ENCODE measurements at places on chromosomes 11 and 22.
A peak's percentile ranks its signal among the peaks of the same experiment; 100 is the strongest.

- no peak for DNase-seq
Measured at GRCh38 chr22:42766860-42767259, 46.2 kb upstream of the A4GALT start.

DNA sequence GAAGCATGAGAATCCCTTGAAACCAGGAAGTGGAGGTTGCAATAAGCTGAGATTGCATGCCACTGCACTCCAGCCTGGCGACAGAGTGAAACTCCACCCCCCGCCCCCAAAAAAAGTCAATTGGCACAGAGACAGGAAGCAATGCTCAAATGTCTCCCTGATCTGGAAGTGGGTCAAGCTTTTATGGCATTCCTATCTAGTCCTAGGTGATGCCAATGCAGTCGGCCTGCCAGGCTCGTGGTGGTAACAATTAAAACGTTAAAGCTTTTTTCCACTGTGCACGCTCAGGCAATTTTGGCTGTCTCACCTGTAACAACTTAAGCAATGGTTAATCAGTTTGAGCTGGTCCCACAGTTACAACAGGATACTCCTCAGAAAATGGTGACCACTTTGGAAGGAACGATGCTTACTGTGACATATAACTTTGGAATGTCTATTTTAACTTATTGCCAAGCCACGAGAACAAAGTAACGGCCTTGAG, 18.9 kb upstream of the PISD start:
- DNase-seq, result no peak

- no peak for DNase-seq
Measured at GRCh38 chr11:10456519-10456918, 1.5 kb downstream of the AMPD3 start.

DNA sequence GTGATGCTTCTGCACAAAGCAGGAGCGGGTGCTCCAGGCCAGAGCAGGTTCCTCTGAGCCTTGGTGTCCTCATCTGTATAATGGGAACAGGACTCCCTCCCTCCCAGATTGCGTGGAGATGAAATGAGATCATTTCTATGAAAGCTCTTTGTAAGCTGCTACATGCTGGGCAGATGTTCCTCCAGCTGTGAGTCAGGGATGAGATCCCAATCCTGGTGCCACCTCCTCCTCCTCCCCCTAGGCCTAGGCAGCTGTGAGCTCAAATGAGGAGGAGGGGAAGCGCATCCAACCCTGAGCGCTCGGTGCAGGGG, 7.0 kb upstream of the CABP2 start:
- no peak for DNase-seq

GRCh38 chr11:76885390-76886097, 24.8 kb downstream of the ACER3 start:
- DNase-seq, result no peak

- DNase-seq, result no peak
Measured at GRCh38 chr11:101127197-101127698, 2.4 kb downstream of the PGR start.

DNA sequence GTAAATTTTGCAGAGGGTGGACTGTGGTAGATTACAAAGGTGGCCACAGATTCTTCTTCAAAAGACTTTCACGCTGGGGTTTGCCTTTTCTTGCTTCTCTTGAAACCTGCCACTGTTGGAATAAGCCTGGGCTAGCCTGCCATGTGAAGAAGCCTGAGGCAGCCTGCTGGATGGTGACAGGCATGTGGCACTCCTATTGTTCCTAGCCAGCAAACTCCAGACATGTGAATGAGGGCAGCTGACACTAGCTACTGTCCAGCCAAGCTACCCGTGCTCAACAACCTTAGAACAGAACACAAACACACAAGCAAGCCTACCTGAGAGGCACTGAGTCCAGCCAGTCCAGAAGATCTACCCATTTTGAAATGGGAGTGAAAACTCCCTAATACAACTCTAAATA, 322.7 kb upstream of the LARGE1 start:
- no peak for DNase-seq

GRCh38 chr11:1696608-1697570, at the start of gene KRTAP5-6:
Gene KRTAP5-6, plus strand, starts transcription at chr11:1697195. Its CDS starts 51 bp downstream, at chr11:1697246.
- DNase-seq, result no peak

DNA sequence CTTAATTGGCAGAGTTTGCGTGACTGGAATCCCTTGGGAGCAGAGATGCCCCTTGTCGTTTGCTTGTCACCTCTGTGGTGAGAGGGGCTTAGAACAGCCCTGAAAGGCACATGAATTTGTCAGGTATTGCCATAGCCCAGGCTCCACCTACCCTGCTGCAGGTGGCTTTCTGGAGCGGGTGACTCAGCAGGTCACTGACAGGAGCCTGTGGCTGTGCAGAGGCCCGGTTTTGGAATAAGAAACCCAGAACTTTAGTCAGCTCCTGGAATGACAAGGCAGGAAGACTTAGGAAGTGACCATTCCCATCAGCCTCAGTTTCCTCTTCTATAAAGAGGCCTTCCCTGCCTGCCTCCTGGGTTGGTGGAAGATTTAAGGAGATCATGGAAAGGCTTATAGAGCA, 539.7 kb downstream of the INSC start:
- DNase-seq, result no peak

GRCh38 chr22:23233752-23234408, 53.6 kb downstream of the BCR start:
- no peak for DNase-seq

GRCh38 chr11:102981324-102981910, 25.9 kb upstream of the MMP13 start:
- DNase-seq, result no peak

GRCh38 chr11:64181506-64182411, 4.2 kb upstream of the STIP1 start:
- peak; percentile 33 for DNase-seq

- DNase-seq, result no peak
Measured at GRCh38 chr11:134524201-134524600, 112.2 kb upstream of the B3GAT1 start.

GRCh38 chr11:65625628-65626342, 10.2 kb downstream of the PCNX3 start:
- DNase-seq, result peak; percentile 66

GRCh38 chr22:32222991-32223390, 18.1 kb upstream of the RFPL2 start:
- DNase-seq, result no peak

DNA sequence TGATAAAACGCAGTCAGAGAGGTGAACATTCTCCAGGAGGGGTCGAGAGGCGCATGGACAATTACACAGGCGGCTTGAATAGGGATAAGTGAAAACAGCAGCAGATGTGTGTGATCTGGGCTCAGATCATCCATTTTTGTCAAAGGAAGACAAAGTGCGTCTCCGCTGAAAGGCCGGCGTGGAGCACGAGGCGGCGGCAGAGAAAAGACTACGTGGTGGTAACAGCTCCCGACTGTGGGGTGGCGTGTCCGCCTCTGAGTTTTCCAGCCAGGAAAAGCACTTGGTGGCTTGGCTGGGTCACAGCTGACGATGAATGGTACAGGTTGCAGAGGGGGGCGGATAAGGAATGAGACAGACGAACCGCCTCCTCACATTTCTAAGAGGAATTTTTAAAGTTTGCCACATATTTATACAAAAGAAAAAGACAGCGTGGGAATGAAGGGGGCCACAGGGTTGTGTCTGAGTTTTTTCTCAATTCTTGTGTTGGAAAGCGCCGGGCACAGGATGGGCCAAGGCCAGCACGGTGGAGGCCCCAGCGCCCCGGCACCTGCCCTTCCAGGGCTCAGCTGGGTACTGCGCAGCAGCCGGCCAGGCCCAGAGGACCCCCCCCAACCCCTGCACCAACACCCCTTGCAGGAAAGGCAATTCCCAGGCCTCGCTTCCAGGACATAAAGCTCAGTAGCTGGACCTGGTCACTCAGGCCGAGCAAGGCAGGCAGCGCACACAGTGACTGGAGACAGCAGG, 80.4 kb downstream of the TRMU start:
- DNase-seq, result no peak

DNA sequence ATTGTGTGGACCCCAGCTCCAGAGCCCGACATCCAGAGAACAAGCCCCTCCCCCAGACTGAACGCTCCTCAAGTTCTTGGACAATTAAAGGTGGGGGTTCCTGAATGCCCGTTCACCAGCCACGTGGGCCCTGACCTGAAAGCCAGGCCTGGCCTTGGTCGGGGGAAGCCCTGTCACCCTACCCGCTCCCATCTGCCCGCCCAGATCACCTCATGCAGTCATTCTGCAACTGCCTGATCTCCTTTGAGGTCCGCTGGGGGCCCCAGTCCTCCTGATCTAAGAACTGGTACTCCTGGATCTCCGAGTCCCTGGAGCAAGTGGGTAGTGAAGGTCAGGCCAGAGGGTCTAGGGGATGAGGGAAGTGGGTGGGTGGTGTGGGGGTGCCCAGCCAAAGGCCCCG, 9.1 kb upstream of the NAALADL1 start:
- DNase-seq, result no peak

DNA sequence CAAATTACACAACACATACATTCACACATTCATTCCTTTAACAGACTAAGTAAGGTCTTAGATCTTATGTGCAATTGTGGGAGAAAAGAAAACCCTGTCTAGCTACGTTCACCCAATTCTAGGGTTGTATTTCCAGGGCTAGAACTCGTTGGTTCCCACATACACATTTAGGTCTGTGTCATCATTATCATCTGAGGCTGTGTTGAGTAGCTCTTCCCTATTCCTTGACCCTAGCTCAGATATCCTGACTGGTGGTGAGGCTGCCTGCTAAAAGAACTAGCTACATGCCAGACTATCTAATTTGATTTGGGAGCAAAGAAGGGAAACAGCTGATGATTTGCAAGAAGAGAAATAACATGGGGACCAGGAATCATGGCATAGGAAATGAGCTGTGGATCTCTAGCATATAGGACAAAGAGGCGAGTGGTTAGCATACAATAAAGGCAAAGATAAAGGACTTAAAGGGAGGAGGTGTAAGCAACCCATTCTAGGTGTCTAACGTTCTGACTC, 27.5 kb upstream of the OR10G7 start:
- no peak for DNase-seq

- DNase-seq, result no peak
Measured at GRCh38 chr11:119584193-119585042, 144.6 kb downstream of the NECTIN1 start.

DNA sequence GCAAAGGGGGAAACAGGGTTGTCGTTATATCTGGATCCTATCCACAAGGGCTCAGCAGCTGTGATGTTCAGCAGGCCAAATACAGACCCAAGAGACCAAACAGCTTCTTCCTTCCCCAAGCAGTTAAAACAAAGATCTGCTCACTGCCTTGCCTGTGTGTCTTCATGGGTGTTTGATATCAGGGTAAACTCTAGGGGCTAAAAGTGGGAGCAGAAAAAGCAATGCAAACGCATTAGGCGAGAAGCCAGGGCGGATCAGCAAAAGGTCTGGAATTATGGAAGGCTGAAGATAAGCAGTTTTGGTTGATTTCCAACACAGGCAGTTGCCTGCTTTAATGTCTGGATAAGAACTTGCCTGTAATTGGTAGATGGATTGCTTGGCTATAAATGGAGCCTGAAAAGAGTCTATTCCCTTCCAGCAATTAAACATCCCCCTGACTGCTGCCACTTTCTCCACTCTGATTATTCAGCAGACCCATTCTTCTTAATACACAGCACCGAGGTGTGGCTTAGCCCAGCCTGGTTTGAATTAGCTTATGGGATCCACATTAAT, 126.3 kb downstream of the COMMD9 start:
- DNase-seq, result no peak

GRCh38 chr11:100367892-100368291, 319.2 kb upstream of the ARHGAP42 start:
- DNase-seq, result no peak

GRCh38 chr11:25562417-25562816, 769.5 kb upstream of the ANO3 start:
- no peak for DNase-seq

- no peak for DNase-seq
Measured at GRCh38 chr11:32563600-32563959, 20.1 kb upstream of the EIF3M start.

DNA sequence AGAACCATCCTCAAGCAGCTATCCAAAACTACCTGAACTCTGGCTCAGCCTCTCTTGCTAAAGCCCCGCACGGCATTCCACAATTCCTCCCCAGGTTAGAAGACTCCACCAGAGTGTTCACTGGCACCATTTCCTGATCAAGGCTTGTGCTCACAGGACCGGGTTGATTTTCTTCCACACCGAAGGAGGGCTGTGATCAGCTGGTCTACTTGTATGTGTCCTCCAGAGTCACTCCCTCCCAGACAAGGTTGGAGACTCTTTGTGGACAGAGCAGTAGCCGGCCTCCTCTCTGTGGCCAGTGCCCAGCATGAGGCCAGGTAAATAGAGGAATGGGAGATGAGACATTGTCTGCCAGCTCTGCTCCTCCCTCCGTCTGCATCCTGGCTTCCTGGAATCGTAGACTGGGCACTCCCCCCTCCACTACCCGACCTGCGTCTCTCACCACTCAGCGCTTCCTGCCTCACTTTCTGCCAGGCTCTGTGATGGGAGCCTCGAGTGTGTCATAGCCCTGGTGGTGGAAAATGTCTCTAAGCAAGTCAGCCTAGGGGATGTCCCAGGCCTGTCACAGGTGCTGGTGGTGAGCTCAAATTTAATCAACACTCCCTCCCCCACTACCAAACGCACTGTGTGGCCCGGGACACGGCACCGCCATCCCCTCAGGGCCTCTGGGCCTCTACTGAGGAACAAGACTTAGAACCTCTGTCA, 12.5 kb upstream of the TMPRSS6 start:
- peak; percentile 97 for DNase-seq

DNA sequence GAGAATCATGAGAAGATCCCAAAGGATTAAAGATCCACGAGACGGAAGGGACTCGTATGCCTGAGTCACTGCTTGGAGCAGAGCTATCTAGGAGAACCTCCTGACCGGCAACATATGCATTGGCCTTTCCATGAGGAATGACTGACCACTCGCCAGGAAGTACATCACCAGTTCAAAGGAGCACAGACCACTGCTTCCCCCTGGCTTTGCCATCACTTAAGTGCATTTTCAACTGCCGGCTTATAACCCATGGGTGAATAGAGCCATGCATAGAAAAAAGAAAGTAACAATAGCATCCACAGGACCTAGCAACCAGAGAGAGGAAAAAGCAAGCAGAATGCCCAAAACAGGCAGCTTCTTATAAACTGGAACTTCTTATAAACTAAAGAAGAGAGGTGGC, 98.3 kb upstream of the ZC3H12C start:
- DNase-seq, result no peak

- no peak for DNase-seq
Measured at GRCh38 chr11:131408025-131408640, 37.7 kb downstream of the NTM start.
